Stimulated activated CD8-positive, alpha-beta memory T cell treated with anti-CD3 and anti-CD28 coated beads, Interleukin-7, amount 100 ng/mL, for 1 hour (primary cell): ENCODE measurements at places on chromosomes 12 and 14.

- DNase-seq = no peak
Measured at GRCh38 chr14:104996483-104996882, 10.9 kb downstream of the CLBA1 start.

DNA sequence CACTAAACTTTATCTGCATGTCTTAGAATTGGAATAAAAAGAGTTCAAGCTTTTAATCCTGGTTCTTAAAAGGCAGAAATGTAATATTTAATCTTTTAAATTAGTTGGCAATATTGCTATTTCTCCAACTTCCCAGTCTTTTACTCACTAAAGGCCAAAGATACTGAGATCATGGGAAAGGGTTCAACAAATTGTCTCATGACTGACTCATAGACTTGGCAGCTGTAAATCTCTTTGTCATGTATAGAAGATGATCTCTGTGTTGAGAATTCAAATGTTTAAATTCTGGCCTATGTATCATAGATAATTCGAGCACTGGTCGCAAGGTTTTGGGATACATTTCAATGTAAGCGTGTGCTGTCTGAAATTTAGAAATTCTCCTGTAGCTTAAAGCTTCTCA is 40.1 kb upstream of the STRAP start:
- no peak for DNase-seq

DNA sequence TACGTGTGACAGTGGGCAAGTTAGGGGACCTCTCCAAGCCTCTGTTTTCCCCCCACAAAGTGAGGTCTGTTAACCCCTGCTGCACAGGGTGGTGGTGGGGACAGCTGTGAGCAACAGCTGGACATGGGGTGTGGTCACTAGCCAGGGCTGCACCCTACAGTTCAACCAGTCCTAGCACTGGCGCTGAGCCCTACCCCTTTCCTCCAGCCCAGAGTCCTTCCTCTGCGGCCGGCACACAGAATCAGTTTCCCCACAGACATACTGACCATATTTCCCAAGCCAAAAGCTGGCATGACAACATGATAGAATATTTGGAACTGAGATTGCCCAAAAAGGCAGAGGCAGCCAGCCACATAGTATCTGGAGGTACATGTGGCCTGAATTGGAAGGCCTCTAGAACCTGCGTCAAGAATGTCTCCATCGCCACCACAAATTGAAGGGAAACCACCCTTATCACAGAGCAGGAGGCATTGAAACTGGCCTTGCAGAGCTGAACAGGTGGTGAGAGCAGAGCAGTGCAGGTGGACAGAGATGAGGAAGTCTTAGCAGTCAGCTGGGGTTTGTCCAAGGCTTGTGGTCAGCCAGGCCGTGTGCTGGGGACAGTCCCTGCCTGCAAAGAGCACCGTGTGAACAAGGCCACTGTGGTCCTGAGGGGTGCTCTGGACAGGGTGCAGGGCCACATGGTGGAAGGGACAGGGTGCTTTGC is 21.2 kb downstream of the DEGS2 start:
- DNase-seq = no peak

GRCh38 chr14:79044894-79045624 is 874.9 kb downstream of the NRXN3 start:
- no peak for DNase-seq
